ENCODE measurements at places on chromosomes 2 and 18.

GRCh38 chr2:193371200-193371599, 1176.5 kb upstream of the TMEFF2 start:
- no peak for DNase-seq

DNA sequence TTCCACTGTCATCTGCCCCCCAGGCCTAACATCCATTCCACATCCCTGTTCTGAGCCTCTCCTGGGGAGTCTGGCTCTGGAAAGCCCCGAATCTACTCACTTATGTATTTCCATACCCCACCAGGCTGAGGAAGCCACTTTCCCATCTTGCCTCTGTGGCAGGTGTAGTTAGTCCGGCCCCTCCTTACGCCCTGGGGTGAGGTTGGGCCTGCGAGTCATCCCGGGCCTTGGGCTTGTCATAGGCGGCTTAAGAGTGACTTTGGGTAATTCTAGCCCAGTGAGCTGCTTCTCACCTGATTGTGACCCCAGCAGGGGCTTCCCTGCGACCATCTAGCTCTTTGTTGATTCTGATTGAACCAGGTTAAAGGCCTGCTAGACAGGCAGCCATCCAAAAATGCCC, 21.1 kb downstream of the PCARE start:
- DNase-seq = no peak

GRCh38 chr2:1817256-1818051, 73.1 kb upstream of the PXDN start:
- DNase-seq = peak; percentile 74

DNA sequence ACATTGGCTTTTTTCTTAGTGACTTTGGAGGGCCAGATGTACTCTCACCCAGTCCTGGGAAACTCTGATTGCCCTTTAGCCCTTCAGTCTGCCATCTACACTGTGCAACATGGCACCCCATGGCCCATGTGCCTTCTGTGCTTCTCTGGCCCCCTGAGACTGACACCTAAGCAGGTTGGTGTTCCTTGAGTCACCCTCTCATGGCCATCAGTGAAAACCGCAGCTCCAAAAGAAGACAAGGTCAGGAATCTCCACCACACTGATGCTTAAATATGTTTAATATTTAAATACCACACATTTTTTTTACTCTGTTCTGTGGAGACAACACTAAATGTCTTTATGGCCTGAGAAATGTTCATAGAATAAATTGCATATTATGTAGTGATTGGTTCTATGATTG, 23.9 kb downstream of the DCC start:
- no peak for DNase-seq

DNA sequence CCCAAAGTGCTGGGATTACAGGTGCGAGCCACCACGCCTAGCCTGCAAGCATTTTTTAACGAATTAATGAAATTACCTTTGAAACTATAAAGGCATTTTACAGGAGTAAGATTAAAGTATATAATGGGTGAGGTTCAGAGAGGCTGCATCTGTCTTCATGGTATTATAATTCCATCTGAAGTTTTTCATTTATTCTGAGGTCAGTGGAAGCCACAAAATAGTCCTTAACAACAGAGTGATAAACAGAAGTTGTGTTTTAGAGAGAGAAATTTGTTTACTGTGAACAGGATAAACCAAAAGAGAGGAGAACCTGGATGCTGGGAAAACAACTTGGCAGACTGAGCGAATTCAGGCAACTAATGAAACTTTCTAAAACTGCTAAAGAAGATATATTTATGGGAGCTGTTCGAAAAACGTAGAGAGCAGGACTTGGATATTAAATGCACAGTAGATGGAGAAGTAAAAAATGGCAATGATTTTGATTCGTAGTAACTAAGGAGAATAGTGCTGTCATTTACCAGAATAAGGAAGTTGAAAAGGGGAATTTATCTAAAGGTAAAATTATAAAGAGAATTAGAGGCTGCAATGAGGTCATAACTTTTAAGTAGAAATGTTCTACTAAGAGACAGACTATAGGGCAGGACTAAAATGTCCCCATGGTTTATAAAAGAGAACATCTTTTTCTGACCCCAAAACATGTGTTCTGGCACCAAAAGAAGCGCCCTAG, 37.9 kb upstream of the ITGA4 start:
- no peak for DNase-seq

DNA sequence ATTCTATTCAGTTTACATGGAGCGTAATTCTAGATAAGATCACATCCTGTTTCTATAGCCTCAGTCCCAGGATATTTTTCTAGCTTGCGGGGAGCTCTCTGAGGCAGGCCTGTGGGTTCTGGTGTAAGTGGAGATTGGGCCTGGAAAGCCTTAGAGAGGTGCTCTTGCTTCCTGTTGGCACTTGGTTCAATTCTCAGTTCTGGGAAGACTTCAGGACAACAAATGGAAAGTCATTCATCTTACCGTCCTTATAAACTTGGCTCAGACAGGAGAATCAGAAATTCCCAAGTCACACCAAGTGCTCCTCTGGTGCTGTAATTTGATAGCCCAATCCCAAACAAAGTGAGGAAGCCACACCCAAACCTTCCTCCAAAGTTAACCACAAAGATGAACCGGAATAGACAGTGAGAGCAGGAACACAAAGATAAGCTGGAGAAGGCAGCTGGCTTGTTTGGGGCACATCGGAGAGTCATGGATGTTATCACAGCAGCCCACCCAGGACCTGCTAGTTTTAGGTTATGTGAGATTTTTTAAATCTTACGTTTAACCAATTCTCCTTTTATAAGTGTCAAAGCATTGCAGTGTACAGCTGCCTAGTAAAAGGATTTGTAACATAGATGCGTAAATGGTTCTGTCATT, 144.3 kb upstream of the MAP3K20 start:
- DNase-seq = no peak

DNA sequence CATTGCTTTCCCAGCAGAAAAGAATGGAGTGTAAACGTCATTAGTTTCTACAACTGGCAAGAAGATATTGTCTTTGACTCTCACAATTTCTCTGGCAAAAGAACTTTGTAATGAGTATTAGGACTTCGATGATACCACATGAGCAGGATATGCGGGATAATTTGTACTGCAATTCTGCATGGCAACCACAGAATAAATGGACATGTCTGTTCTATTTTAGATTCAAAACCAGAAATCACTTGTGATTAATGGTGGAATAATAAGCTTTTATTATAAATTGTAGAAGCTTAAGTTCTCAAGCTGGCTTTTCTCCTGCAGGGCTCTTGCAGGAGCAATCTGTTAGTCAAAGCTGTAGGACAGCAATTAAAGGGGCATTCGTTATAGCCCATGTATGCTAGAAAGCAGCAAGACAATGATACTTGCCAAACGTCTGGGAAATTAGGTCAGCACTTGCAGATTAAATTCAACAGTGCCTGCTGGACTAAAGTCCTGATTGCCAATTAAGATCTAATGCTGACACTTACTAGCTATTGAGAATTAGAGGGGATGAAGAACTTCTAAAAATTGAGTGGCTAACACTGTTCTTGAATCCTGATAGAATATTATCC, 177.9 kb downstream of the PTH2R start:
- no peak for DNase-seq

DNA sequence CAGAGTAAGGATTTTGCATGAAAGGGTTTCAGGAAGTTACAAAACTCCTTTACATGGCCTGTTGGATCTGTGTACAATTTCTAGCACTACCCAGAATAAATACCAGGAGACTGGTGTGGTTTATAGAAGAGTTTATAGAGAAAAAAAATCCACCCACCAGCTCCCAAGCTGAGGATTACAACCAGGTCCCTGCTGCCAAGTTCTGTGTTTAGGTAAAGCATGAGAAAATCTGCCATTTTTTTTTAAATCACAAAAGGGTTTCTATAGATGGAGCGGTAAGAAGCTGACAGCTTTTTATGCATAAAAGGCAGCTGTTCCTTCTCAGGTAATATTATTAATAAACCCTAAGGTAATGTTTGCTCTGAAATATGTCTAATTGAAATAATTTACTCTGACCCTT, 545.4 kb upstream of the ZEB2 start:
- DNase-seq = no peak

GRCh38 chr2:43387092-43388062, 161.0 kb upstream of the ZFP36L2 start:
- DNase-seq = no peak

DNA sequence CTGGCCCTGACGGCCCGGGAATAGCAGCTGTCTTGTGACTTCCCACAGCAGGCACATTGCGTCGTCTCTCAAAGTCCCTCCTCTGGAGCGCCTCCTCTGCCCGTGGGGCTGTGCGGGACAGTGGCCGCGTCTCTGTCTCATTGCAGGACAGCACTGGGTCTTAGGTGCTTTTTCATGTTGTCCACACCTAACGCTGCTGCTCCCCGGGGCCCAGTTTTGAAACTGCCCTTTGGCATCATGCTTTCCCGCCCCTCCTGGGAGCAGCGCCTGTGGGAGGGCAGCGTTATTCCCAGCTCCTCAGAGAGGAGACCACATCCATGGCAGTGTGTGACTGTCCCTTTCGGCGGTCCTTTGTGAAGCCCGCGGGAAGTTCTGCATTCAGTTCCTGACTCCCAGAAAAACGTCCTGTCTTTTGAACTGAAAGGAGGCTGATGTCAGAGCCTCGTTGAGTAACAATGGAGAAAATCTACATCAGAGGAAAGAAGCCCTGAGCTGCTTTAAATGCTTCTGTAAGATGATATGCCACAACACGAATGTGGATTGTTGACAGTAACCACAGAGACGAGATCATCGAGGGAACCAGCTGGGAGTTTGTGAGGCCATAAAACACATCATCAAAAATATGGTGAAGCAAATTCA, 226.0 kb downstream of the FAM210A start:
- no peak for DNase-seq

- DNase-seq = no peak
Measured at GRCh38 chr18:76353500-76353899, 141.5 kb downstream of the ZNF516 start.

GRCh38 chr2:69464575-69464974, 27.3 kb upstream of the NFU1 start:
- no peak for DNase-seq
